ENCODE measurements at places on chromosomes 1 and 21. TPM values are rescaled to one million over a fixed set of nuclear protein-coding genes. Genes with fewer than 3 reads are reported as not detected.

Gene LHX8
- total RNA-seq, result 16.1 TPM

Gene CFAP298
- 68.3 TPM for total RNA-seq

Gene ZNF326
- total RNA-seq, result 5.7 TPM

Gene RGS8
- total RNA-seq, result not detected

Gene KRTAP19-1
- not detected for total RNA-seq

Gene TNFRSF8
- total RNA-seq, result not detected

Gene MAP10
- 0.19 TPM for total RNA-seq

Gene C1QB
- total RNA-seq, result not detected

Gene SRSF10
- 80.0 TPM for total RNA-seq

Gene FAM78B
- 0.72 TPM for total RNA-seq

Gene TSPEAR
- 0.08 TPM for total RNA-seq

Gene LCA5L
- total RNA-seq, result 1.4 TPM

Gene LIN28A
- not detected for total RNA-seq

Gene CGN
- 1.8 TPM for total RNA-seq

Gene PLPPR4
- 0.35 TPM for total RNA-seq

Gene WNT3A
- total RNA-seq, result not detected

Data from H4 (cell line).